A549 treated with DMSO at 1 μM for 4 hours (cell line): ENCODE measurements at places on chromosomes 7 and 10. TPM values are rescaled to one million over a fixed set of nuclear protein-coding genes. Genes with fewer than 3 reads are reported as not detected.

The GPR26 gene
- not detected in 5 replicates for total RNA-seq

The RBP4 gene
- 4.8 to 10.4 TPM (median 6.8 TPM) in 5 replicates for total RNA-seq

The FAM204A gene
- 42.8 to 61.5 TPM (median 50.9 TPM) in 5 replicates for total RNA-seq

The ATRNL1 gene
- 0.16 to 0.45 TPM (median 0.25 TPM) in 5 replicates for total RNA-seq

The ZNF853 gene
- 1.9 to 3.0 TPM (median 2.3 TPM) in 5 replicates for total RNA-seq

The ZNF37A gene
- 5.1 to 8.2 TPM (median 5.9 TPM) in 5 replicates for total RNA-seq

The CPA2 gene
- 0.11 to 0.44 TPM in 2 of 5 replicates, not detected in the others for total RNA-seq

The PCLO gene
- total RNA-seq: 0.77 to 1.5 TPM (median 1.1 TPM) in 5 replicates

The SPDYE8 gene
- not detected in 5 replicates for total RNA-seq

The NUTM2B gene
- total RNA-seq: 0.22 to 0.50 TPM (median 0.31 TPM) in 5 replicates
